ENCODE measurements at places on chromosomes 2 and 18. TPM values are rescaled to one million over a fixed set of nuclear protein-coding genes. Genes with fewer than 3 reads are reported as not detected.

- DNase-seq, result no peak
These were observed 7.1 kb upstream of the KLF11 start for GRCh38 chr2:10036095-10036884.

The FBXO48 gene
- total RNA-seq, result 0.59 TPM

DNA sequence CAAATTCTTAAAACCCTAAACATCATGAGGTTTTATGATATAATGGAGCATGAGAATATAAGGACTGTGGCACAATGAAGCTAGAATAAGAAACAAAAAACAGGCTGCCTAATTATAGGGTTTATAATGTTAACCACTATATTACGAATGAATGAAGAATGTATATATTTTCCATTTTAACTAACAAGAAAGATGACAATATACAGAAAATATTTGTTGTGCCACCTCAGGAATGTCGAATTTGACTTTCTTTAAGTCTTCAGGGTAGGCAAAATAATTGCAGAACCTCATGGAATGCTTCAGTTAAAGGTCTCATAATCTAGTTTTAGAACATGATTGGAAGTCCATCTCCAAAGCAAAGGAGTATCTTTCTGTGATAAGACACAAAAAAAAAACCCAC is 282.9 kb upstream of the SLC8A1 start:
- DNase-seq, result no peak

The DLX2 gene
- 0.15 TPM for total RNA-seq

The ALKAL2 gene
- 0.22 TPM for total RNA-seq

The DNAH7 gene
- 0.07 TPM for total RNA-seq

DNA sequence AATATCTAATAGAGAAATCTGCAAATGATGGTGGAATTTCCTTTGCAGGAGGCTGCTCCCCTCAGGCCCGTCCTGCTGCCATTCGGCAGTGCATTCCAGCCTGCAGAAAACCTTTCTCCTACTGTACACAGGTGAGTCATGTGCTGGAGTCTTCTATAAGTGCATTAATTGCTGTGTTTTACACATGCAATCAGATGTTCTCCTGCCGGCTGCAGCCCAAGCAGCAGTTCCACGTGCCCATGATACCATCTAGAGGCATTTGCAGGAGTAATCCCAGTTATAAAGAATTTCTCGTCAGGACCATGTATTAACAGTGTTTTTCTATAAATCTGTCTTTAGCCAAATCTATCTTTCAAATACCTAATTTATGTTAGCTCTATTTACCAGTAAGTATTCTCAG is 304.7 kb upstream of the HNMT start:
- peak; percentile 12 for DNase-seq
